Globus pallidus (tissue), 1 donor: ENCODE measurements at places on chromosomes 2 and 18.

DNA sequence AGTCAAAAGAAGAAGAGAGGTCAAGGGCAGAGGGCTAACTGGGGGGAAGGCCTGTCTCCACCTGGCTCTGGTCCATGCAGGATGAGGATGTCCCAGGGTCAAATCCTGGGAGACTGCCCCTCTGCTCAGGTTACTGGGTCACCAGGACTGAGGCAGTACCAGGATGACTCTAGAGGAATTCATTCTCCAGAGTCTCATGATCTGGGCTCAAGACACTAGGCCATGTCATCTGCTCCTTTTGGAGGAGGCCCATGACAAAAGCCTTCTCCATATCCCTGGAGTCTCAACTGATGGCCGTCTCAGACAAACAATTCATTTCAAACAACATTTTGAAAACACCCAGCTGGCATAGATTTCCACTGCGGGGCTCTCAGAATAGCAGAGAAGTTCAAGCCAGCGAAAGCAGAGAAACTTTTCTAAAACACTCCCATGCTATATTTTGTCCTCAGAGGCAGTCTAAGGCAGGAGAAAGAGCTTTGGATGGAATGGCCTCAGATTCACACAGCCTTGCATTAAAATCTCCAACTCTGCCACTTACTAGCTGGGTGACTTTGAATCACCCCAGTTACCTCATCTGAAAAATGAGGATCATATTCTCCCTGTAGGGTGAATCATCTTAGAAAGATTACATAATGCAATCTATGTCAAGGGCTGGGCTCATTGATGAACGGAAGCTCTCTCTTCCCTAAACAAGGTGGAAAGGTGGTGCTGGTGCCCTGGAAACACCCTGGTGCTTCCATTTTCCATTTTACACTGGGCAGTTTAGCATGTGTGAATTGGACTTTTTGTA lies 48.8 kb upstream of the LCLAT1 start:
- DNase-seq: no peak

GRCh38 chr2:146777181-146777580 lies 1067.6 kb upstream of the ACVR2A start:
- no peak for DNase-seq

- no peak for DNase-seq
Observed at GRCh38 chr18:55592572-55592971, 4.6 kb upstream of the TCF4 start.

DNA sequence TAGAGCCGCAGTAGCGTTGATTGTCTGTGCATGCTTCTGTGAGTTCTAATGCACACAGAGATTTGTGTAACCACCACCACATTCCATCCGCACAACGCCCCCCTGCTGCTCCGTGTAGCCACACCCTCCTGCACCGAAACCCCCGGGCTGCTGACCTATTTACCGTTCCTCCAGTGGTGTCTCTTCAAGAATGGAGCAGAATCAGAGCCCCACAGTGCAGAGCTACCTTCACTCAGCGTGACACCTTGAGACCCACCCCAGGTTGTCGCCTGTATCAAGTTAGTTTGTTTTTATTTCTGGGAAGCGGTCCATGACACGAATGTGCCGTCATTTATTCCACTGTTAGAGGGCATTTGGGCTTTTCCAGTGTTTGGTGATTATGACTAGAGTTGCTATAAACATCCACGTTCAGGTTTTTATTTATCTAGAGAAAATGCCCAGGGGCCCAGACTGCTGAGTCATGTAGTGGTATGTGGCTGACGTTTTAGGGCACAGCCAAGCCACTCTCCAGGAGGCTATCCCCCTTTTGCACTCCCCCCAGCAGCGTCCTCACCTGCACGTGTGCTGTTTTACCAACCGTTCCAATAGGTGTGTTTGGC lies 266.8 kb downstream of the NDUFA10 start:
- no peak for DNase-seq

GRCh38 chr2:144989579-144990270 lies 469.8 kb upstream of the ZEB2 start:
- peak; percentile 31 for DNase-seq

DNA sequence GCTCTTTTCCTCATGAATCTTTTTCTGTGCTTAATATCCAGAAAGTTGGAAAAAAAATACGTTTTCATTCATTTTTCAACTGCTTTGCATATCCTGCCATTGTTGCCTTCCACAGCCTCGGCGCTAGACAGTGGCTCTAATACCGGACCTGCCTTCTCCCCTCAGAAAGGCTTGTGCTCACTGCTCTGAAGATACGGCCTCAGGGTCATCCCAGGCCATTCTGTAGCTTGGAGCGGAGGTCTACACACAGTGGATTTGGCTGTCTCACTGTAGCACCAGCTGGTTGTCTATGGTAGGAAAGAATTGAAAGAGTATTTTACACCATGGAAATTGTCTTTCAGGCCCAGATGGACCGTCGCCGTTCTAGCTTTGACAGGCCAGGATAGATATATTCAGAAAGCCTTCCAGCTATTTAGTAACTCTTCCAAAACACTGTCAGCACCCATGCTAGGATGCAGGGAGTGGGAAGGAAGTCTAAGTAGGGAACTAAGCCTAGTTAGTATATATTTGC lies 242.0 kb downstream of the TMEM182 start:
- no peak for DNase-seq

GRCh38 chr2:7966032-7966431 lies 715.8 kb upstream of the ID2 start:
- no peak for DNase-seq

DNA sequence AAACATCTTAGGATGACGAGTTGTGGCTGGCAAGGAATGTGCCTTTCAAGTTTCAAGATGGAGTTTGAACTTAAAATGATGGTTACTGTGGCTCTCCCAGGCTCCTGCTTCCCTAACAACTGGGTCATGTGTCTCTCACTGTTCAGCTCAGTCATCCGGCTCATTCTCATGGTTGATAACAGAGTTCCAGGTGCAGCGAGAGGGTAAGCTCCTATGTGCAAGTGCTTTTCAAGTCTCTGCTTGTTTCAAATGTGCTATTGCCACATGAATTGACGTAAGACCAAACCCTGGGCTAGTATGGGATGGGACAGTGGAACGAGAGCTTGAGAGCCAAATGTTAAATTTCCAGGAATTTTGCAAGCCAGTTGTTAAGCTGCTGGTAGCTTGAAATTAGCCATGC lies 19.5 kb upstream of the PUM2 start:
- DNase-seq: no peak

DNA sequence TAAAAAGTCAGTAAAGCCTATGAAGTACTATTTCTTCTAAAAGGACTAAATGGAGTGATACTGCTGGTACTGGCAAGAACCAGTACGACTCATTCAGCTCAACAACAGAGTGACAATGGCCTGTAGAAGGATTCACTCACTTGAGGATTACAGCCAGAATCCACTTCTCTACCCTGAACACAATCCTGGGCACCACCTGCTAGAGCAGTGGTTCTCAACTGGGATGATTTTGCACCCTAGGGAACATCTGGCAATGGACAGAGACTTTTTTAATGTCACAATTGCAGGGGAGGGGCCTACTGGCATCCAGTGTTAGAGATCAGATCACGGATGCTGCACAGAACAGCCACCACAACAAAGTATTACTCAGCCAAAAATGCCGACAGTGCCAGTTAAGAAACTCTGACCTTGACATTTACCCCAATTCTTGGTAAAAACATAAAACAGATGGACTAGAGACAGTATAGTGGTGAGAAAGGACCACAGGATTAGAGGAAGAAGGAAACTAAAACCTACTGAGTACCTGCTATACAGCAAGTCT lies 5.0 kb downstream of the SPIRE1 start:
- peak; percentile 55 for DNase-seq

GRCh38 chr2:9897331-9897737 lies 54.1 kb downstream of the TAF1B start:
- DNase-seq: no peak

GRCh38 chr2:124264551-124265091 lies 239.5 kb downstream of the CNTNAP5 start:
- DNase-seq: no peak

GRCh38 chr18:50099725-50100407 lies 95.1 kb downstream of the MYO5B start:
- no peak for DNase-seq

DNA sequence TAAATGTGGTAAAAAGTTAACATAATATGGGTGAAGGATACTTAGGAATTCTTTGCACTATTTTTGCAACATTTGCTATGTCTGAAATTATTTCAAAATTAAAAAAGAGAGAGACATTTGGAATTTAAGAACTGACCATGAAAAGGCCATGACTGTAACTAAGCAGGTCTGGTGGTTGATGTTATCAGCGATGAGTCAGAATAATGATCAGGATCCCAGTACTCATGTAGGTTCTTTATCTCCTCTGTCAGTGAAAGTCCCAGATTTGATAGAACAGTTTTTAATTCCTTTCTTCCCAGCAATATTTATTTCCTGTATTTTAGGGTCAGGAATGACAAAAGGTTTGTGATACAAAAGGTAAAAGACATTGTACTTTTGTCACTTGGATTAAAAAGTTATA lies 242.4 kb upstream of the ZNF521 start:
- DNase-seq: no peak

- DNase-seq: peak; percentile 69
Observed at GRCh38 chr2:75640621-75641121, 5.9 kb upstream of the MRPL19 start.

DNA sequence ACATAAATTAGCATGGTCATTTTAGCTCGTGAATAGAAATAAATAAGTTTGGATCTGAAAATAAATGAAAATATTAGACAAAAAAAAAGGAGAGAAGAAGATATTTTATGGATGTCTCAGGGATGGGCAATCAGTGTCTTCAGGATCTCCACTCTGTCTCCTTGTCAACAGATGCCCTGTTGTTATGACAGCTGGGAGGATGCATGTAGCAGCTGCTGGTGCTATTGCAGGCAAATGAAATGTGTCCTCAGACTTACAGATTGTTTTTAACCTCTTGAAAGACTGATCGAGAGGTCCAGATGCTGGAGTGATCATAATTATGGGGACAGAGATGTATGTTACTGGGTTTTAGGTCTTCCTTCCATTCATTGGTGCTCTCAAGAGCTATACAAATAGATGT lies 24.7 kb upstream of the ARL4C start:
- no peak for DNase-seq

- no peak for DNase-seq
Observed at GRCh38 chr18:22170421-22171257, 1.2 kb downstream of the GATA6 start.

DNA sequence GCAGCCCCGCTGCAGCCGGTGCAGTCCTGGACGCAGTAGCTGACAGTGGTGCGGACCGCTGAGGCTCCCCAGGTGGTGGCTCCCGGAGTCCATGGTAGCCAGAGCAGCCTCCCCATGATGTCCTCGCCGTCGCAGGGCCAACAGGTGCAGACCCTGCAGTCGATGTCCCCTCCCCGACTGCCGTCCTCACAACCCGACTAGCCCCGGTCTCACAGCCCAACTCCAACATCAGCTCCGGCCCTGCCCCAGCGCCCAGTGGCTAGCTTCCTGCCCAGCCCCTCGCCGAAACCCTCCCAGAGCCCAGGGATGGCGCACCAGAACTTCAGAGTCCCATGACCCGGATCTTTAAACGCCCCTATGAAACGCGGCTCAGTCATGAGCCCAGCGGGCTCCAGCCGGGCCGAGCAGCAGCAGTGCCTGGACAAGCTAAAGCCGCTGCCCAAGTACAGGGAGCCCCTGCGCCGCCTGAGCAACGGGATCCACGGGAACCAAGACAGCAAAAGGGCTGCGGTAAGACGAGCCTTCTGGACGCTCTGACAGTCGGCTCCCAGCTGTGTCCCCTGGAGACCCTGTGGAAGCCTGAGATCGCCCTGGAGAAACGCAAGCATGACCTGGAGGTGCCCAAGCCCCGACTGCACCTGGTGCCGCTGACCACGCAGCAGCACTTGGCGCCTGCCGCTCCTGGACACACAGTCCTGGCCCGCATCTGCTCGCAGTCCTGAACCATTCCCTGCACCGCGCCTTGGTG lies 53.8 kb upstream of the TUBA3E start:
- no peak for DNase-seq

DNA sequence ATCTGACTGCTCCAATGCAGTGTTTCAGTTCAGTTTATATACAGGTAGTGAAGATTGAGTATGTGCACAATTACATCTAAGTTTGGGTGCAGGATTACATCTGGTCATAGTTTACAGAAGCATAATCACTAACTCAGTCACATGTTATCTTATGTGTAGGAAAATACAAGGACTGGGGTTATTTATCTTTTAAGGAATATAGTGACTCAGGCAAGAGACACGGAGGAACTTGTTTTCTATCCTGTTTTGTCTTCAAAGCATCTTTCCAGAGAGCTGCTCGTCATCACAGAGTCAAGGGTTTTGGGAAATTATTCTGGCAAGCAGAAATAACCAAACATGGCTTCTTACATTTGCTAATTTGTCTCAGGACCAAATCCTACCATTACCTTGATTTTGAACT lies 1371.5 kb upstream of the TMEFF2 start:
- DNase-seq: no peak

DNA sequence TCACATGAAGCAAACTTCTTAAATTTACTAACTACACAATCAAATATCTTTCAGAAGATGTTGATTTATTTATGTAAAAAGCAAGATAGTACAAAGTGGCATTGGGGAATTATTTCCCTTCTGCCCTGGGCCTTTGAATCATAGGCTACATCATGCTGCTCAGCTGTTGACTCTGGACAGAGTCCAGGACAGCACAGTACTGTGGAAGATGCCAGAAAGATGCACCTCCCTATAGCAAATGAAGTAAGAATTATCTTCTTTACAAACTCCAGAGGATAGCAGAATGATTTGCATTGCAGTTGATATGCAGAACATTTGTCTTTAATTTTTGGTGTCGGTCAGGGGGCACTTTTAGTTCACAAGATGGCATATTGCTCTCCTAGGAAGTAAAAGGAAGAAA lies 1354.5 kb upstream of the ZEB2 start:
- DNase-seq: peak; percentile 24

- DNase-seq: no peak
Observed at GRCh38 chr2:28274911-28275685, 117.6 kb upstream of the FOSL2 start.

- DNase-seq: no peak
Observed at GRCh38 chr2:44134848-44135247, 33.8 kb upstream of the PPM1B start.

GRCh38 chr2:43420389-43420801 lies 175.4 kb downstream of the THADA start:
- no peak for DNase-seq

DNA sequence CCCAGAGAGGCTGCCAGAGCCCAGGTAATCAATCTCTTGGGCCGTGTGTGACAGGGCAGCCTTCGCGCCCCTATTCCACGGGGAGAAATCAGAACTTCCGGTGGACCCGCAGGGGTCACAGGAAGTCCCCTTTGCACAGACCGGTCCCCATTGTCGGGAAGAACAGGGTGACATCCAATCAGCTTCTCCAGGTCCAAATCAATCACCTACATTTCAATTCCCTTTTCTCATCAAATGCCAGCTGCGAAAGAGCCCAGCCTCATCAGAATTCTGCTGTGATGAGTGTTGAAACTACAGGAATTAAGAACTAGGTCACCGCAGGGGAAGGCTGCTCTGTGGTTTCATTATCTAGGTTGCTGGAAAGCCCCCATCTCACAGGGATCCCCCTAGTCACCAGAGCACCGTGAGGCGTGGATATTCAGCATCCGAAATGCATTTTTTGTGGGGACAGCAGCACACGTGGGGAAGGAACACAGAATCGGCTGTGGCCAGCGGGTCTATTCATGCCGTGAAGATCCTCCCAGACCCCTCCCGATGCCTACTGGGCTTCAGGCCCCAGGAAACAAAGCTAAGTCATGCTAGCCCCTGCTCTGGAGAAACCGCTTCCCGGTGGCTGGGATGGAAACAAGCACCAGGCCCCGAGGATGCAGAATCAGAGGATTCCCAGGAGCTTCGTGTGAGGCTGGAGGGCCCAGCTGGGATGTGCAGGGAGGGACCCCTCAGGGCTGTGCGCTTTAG lies 193.7 kb upstream of the ID2 start:
- DNase-seq: peak; percentile 58

GRCh38 chr2:118769707-118770400 lies 77.6 kb downstream of the EN1 start:
- DNase-seq: no peak
